Kidney (tissue), 22 donors: ENCODE measurements at places on chromosomes 12 and 14. TPM values are rescaled to one million over a fixed set of nuclear protein-coding genes. Genes with fewer than 3 reads are reported as not detected.

- no peak for DNase-seq
Observed at GRCh38 chr12:125996443-125996842, 931.2 kb downstream of the AACS start.

- no peak for DNase-seq
Observed at GRCh38 chr14:40386433-40386832, 954.2 kb upstream of the FBXO33 start.

- DNase-seq, result no peak
Observed at GRCh38 chr12:64389154-64389553, 1.4 kb downstream of the C12orf56 start.

DNA sequence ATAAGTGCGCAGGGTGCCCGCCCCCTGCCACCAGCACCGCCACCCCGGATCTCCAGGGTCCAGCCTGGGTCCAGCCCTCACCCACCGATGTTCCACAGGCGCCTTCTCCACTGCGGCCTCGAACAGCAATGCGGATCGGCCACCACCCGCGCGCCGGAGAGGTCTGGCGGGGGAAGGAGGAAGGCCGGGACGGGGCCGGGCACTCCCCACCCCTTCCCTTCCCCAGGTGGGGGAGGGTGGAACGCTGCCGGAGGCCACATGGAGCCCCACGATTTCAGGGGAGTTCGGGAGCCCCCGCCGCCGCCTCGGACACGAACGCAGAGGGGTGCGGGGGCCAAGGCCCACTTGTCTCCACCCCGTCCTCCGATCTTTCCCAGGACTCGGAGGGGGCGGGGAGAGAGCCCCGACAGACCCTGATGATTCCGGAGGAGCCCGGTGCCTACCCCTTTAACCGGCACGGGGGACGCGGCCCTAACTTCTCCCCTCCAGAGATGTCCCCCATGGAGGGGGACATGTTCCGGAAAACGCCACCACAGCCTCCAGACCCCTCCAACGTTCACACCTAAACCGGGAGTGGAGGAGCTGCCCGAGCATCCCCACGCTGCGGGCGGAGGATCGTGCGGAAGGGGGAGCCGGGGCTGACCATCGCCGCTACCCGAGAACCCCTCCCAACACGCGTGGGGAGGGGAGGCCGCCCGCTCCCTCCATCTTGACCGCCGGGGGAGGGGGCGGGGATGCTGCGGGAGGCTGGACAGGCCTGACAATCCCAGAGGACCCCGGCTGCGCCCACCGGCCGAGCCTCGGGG lies 1.1 kb downstream of the ATXN2 start:
- peak; percentile 82 for DNase-seq

The IFNG gene
- not detected for total RNA-seq

DNA sequence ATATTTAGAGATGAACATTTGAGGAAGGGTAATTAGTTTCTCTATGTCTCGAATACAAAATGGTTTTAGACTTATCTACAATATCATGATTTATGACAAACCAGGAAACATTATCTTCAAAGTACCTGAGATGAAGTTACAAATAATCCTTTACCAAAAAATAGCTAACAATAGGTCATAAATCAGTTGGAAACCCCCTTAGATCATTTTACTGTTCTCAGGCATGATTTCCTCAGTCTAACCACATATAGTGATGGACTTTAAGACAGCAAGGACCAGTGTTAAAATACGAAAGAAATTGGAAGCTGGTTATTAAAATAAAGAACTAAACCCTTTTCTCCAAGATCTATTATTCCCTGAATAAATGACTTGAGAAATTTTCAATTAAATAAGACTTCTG lies 235.4 kb downstream of the RASSF9 start:
- DNase-seq, result no peak

- peak; percentile 37 for DNase-seq
Observed at GRCh38 chr14:66974397-66975025, 214.7 kb upstream of the GARIN2 start.

DNA sequence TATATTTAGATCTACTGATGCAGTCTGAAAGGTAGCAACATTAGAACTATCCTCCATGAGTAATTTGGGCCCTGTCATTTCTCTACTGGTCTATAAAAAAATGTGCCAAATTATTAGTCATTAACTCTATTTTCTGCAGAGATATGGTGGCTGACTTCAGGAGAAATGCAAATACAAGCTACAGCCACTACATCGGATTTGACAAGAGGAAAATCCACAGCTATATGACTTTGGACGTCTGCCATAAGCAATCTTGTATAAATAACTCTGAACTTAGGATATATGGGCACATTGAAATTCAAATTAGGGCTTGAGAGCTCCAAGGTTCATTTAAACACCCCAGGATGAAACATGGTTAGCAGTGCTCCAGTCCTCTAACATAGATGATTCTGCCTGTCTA lies 983.0 kb upstream of the LRFN5 start:
- DNase-seq, result no peak
